ENCODE measurements at places on chromosomes 16 and 17. TPM values are rescaled to one million over a fixed set of nuclear protein-coding genes. Genes with fewer than 3 reads are reported as not detected.

The ZNF423 gene
- 0.32 TPM for total RNA-seq

The MYL4 gene
- not detected for total RNA-seq

The CD300E gene
- total RNA-seq = not detected

The MYH8 gene
- total RNA-seq = not detected

The CCL8 gene
- total RNA-seq = not detected

The ZNF629 gene
- 21.6 TPM for total RNA-seq

The ASB16 gene
- total RNA-seq = not detected

The TPSD1 gene
- total RNA-seq = not detected

The OSGIN1 gene
- 3.2 TPM for total RNA-seq

The BCL6B gene
- total RNA-seq = not detected

The PDIA2 gene
- 0.43 TPM for total RNA-seq
